ENCODE measurements at places on chromosomes 1 and 21.
A peak's percentile ranks its signal among the peaks of the same experiment; 100 is the strongest.

GRCh38 chr1:180863158-180863775 lies 49.4 kb upstream of the KIAA1614 start:
- no peak for DNase-seq

DNA sequence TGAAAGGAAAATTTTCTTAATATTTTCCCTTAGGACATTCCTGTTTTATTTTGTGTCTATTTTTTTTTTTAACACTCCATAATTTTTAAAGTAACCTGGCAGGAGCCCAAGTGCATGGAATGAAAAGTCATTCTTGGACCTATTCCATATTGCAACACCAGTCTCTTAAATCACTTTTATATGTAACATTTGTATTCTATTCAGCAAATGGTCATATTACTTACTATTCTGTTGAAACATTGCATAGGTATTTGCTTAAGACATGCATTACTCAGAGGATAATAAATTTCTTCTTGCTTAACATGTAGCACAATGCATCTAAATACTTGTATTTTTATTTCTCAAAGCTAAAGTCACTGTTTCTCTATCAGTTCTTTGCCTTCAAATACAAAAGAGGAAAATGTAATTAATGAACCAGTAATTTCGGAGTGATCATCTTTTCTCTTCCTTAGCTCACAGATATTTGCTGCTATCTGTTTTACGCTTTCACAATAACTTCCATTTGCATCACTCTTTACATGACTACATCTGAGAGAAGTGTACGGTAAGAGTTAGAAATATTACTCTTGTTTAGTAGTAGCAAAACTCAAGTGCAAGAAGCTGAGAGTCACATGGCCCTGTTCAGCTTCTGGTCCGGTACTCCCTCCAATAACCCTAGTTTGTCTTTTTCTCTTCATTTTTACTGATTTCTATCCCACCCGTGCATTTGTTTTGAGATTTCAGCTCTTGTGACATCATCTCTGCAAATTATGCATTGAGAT lies 394.8 kb downstream of the USP25 start:
- no peak for DNase-seq

DNA sequence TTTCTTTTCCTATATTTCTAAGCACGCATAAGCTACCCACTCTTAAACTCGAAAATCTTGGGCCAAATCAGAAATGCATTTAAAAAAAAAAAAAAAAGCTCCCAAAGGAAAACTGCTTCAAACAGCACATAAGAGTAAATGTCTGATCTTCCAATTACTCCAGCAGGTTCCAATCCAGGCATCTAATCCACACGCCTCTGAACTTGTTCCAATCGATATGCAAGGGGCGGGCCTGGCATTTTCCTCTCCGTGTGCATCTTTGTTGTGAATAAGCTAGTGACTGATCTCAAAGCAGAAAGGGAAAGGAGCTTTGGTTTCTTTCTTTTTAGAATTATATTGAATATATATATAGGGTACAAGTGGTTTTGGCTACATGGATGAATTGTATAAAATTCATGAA lies 365.5 kb downstream of the PRDM2 start:
- DNase-seq, result no peak

DNA sequence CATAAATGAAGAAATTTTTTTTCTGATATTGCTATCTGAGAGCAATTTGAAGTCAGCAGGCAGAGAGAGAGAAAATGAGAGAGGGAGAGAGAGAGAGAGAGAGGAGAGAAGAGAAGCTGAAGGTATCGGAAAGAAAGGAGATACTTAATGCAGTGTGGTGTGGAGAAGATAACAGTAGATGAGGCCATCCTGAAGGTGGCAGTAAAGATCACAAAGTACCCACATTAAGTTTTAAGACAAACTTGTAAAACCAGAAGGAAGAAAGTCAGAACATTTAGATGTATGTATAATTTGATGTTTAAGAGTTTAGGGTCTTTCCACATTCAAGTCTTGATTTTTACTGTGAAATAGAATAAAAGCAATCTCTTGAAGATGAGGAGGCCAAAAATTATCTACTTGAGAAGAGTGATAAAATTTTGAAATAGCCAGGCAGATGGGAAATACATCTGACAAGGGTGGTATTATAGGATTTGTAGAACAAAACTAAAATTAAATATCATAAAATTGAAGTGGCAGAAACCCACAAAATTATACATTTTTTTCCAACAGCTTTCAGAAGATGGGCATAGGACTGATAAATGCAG lies 1753.4 kb downstream of the MRPL39 start:
- no peak for DNase-seq

- peak; percentile 84 for DNase-seq
Measured at GRCh38 chr21:36927719-36928117, 38.8 kb downstream of the HLCS start.

Data from activated CD4-positive, alpha-beta memory T cell treated with anti-CD3 and anti-CD28 coated beads for 36 hours (primary cell).